RPMI8226 (cell line): ENCODE measurements at places on chromosomes 2 and 18.

GRCh38 chr2:38581193-38582147 lies 21.3 kb downstream of the HNRNPLL start:
- peak; percentile 83 for DNase-seq

DNA sequence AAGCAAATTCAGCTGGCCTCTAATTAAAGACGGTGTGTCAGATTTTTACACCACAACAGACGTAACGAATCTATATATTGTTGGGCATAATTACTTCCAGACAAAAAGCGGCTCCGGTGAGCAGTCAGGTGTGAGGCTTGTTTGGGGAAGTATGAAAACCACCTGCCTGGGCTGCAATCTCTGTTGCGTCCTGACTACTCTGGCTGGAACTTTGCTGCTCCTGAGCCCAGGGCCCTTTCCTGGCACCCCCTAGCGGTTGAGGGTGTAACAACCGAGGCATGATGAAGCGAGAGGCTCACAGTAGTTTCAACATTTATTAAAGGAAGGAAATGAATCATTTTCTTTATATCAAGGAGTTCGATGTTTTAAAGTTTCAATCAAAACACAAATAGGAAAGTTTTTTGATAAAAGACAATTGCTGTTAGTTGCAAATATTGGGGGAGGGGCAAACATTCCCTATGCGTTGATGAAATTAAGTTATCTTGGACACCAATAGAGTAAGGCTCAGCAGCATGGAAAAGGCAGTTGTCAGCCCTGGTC lies 10.6 kb upstream of the ITGB6 start:
- peak; percentile 86 for DNase-seq

DNA sequence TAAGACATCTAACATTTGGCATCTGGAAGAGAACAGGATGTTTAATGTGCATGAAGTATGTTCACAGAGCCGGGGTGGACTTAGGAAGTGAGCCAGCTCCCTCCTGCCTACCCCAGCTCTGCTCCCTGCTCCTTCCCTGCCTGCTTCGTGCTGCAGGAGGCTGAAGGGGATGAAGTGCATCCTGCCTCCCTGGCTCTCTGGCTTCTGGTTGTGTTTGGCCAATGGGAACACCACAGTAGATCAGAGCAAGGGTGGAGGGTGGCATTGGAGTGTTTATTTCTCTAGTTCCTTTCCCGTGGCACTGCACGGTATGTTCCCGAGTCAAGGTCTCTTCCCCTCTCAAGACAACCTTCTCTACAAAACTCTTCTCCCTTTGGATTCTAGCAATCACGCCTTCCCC lies 379.9 kb downstream of the CLIP4 start:
- no peak for DNase-seq

- DNase-seq, result no peak
Observed at GRCh38 chr2:181309586-181309985, 147.6 kb upstream of the ITGA4 start.

- no peak for DNase-seq
Observed at GRCh38 chr2:113760400-113760799, 4.0 kb upstream of the SLC35F5 start.

DNA sequence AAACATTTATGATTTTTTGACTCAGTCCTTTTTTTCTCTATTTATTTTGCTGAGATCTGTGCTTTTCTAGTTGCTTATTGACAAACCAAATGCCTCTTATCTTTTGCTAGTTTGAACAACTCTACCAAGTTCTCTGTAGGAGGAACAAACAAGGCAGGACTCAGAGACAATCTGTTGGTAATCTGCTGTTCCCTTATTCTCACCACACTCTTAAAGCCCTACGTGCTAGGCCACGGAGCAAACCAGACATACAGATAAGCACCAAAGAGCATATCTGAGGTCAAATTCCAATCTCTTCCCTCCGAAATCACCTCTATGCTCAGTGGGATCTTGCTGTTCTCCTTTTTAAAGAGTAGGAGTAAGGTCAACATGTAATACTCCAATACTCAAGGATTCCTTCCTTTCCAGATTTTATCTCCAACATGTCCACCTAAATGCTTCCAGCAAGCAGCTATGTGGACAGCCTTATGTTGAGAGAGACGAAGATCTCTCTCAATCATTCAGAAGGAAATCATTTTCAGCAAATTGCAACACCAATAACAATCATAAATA lies 18.4 kb downstream of the FN1 start:
- DNase-seq, result no peak

DNA sequence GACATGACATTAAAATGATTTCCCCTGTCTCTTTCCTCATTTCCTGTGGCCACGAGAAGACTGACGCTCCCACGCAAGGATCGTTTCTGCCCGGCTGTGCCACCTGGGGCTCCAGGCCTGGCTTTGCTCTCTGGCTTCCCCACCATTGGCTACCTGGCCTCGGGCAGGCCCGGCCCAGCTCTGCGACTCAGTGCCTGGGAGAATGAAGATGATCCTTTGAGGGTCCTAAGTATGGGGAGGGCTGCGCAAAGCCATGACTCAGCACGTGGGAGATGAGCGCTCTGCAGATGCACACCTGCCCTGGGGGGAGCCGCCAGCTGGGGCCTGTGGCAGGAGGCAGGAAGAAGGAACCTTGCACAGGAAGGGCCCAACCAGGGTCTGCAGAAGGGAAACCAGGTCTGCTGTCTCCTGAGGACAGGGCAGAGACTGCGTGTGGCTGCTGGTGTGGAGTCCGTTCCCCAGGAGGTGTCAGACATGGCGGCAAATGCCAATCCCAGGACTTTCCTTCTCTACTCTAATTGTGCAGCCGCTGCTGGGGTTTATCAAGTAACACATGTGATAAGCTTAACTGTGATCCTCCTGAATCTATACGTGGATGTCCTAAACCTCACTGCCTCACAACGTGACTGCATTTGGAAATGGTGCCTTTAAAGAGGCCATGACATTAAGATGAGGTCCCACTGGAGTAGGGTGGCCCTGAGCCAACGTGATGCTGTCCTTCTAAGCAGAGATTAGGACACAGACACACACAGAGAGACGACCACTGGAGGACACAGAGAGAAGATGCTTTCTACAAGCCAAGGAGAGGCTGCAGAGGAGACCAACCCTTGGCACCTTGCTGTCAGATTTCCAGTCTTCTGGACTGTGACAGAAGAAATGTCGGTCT lies 32.9 kb downstream of the MBP start:
- DNase-seq, result no peak

- DNase-seq, result peak; percentile 72
Observed at GRCh38 chr2:119439574-119440500, 8.2 kb downstream of the TMEM37 start.

DNA sequence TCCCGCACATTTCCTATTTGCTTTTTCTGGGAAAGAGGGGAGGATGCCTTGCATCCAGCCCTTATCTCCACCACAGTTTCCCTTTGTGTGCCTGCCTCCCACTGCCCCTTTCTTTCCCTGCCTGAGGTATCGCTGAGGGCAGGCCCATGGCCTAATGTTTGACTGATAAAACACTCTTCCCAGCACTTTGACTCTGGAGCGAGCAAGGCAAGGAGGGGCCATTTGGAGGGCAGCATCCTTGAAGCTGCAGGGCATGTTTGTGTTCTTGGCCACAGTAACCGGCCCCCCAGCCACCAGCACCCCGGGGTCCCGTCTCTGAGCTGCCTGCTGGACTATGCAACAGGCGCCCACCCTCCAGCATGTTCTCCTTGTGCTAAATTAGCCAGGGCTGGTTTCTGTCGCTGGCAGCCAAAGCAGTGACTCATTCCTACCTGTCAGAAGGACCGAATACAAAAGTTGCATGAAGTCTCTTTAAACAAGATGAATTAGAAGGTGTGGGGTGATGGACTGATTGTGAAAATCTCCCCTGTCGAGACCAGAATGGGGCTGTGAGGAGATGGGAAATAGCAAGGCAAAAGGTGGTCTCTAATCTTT lies 50.7 kb downstream of the BCL2L11 start:
- DNase-seq, result no peak

DNA sequence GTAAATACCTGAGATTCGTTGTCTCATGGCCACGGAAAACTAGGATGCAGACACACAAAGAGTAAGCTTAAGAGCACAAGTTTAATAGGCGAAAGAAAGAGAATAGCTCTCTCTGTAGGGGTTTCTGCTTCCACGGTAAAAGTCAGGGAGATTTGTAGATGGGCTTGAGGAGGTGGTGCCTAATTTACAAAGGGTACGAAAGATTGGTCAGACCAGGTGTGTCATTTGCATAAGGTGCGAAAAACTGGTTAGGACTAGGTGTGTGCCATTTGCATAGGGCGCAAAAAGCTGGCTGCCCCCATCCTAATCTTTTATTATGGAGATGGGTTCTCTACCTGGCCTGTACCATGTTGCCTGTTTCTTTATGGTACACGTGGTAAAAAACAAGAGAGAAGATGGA lies 170.5 kb upstream of the DOK6 start:
- DNase-seq, result no peak

GRCh38 chr2:105683011-105683492 lies 61.7 kb upstream of the NCK2 start:
- DNase-seq, result no peak

DNA sequence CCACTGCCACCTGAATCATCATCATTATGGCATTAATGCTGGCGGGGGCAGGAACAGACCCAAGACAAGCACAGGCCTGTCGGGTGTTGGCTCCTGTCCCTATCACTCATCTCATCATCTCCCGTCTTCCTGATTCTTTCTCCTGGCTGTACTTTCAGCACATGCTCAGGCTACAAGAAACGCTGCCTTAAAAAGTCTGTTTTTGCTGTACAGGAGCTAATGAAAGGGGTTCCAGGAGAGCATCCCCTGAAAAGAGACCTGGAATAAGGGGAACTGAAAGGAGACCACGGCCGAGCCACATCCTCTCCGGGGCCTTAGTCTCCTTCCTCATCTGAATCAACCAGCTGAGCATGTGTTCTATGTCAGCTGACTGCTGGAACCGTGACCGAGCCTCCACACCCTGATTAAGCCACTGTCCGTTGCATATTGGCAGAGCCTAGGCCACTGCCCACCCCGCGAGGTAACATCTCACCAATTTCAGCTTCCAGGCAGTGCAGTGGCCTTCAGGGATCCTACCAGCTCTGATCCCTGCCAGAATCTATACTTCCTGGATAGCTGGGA lies 62.6 kb downstream of the DNMT3A start:
- peak; percentile 81 for DNase-seq

DNA sequence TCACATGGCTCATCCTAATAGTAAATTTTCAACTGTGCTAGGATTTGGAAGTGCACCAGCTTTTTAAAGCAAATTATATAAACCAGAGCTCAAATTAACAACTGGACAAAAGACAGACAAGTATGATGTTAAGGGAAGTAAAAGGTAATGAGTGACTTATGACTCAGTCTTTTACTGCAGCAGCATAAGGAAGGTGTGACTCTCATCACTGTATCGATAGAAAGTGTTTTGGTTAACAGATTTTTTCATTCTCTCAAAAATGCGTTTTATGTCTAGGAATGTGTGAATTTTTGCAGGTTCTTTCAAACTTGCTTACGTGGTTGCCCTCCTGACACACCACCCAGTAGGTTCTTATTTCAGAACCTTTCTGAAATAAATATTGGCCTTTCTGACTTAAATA lies 244.2 kb upstream of the BOD1L2 start:
- DNase-seq, result no peak

- DNase-seq, result no peak
Observed at GRCh38 chr2:134173338-134174016, 80.4 kb upstream of the MGAT5 start.

GRCh38 chr2:150491943-150492342 lies 4.5 kb upstream of the RND3 start:
- no peak for DNase-seq

DNA sequence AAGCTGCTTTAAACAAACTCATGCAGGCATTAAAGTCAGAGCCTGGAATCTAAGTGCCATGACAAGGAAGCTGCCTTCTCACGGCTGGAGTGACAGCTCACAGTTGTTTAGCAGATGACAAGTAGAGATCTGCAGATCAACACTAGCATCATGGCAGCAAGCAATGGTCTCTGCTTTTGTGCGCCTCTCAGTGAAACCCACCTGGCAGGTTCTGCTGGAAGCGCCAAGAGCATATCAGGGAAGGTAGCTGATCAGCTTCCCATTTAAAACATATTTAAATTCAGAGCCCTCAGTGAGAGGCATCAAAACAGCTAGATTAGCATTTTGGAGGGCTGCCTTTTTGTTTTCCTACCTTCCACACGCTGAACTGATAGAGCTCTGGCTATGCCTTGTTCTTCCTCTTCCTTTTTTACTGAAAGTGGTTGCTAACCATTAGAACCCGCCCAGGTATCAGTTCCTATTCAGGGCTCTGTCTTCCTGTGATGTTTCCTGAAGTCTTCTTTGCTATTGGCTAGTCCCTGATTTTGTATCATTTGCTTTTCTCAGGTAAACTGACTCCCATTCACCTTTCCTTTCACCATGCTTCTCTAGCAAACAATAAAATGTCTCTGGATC lies 70.8 kb downstream of the TMEM200C start:
- no peak for DNase-seq

GRCh38 chr2:139964721-139965440 lies 1184.7 kb upstream of the NXPH2 start:
- DNase-seq, result no peak

- no peak for DNase-seq
Observed at GRCh38 chr2:118721817-118722551, 125.5 kb downstream of the EN1 start.
